Cerebellum (tissue), 4 donors: ENCODE measurements at places on chromosomes 1 and 21. TPM values are rescaled to one million over a fixed set of nuclear protein-coding genes. Genes with fewer than 3 reads are reported as not detected.

- DNase-seq = no peak
Measured at GRCh38 chr1:190864013-190864641, 386.5 kb upstream of the BRINP3 start.

DNA sequence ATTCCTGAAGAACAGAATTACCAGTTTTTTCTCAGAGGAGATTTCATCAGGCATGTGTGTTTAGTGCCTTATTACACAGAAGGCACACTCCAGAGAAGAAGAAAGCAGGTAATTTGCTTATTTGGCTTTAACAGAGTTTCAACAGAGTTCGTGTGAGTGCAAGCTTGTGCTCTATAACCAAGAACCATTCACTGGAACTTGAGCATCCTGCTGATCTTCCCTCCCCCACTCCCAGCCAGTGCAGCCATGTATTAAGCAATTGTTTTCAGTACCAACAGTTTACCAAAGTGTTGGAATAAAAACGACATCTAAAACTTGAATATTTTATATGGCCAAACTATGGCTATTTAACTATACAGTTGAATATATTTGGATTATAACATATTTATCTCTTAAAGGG is 4.3 kb downstream of the MGST3 start:
- no peak for DNase-seq

DNA sequence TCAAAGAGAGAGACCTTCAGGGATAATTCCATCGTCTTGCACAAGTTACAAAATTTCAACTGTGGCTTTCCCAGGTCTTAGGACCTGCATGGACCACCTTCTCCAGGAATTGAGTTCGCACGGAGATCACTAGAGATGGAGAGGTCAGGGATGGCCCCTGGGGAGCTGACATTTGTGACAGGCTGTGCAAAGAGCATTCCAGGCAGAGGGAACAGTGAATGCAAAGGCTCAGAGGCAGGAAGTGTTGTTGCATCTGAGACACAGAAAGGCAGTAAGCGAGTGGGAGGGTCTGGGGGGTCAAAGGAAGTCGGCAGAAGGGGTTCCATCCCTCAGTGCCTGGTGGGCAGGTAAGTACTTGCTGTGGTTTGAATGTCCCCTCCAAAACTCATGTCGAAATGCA is 9.5 kb upstream of the SELENON start:
- DNase-seq = no peak

OR2M3 gene
- 0.27 TPM for total RNA-seq

NEXN gene
- 3.2 TPM for total RNA-seq
